Umbilical cord (tissue), 2 donors: ENCODE measurements at places on chromosomes 5 and 9.

DNA sequence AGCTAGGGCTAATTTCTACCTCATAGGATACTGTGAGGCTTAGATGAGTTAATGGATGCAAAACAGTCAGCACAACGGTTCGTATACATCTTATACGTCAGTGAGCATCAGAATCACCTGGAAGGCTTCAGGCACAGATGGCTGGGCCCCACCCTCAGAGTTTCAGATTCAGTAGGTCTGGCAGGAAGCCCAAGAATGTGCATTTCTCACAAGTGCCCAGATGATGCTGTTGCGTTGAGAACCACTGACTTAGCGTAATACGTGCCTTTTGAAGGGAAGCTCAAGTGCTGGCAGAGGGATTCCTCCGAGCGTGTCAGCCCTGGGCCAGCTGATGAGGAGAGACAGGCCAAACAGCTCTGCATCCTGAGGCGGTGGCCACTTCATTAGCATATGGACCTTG is 117.1 kb upstream of the WWC1 start:
- DNase-seq: peak; percentile 46

GRCh38 chr9:76725011-76725546 is 39.2 kb upstream of the PCA3 start:
- DNase-seq: no peak

DNA sequence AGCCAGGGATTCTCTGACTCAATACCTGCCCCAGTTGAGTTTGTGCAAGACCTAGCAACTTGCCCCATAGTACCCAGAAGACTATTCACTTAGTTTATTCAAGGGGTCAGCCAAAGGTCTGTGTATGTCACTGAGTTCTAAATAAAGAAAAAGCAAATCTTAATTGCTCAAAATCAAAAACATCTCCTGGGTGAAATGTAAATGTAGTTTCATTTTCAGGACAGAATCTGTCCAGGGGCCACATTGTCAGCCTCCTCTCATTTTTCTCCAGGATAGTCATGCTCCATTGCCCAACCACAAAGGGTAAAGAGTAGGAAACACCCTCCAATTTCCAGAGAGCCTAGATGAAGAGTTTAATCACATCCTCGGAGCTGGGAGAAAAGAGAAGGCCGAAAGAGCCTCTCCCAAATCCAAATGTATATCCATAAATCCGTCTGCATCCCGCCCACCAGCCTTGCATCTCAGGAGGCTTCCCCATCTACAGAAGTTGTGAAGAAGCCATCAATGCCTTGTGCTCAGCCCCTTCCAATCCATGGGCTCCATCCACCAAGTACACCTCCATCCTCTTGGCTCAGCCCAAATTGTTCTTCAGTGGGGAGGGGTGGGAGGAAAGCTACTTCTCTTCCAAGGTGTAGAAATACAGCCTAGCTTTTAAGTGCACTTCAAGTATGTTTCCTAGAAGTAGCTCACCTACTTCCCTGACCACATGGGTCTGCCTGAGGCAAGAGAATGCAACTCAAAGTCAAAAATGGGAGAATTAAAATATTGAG is 26.9 kb downstream of the ADAM19 start:
- DNase-seq: no peak

- DNase-seq: peak; percentile 90
Measured at GRCh38 chr9:89604729-89605464, at the start of gene GADD45G. GADD45G (plus strand) TSS chr9:89605012; CDS start chr9:89605122, 110 bp downstream.

GRCh38 chr5:142972064-142972570 is 201.9 kb downstream of the ARHGAP26 start:
- DNase-seq: no peak

DNA sequence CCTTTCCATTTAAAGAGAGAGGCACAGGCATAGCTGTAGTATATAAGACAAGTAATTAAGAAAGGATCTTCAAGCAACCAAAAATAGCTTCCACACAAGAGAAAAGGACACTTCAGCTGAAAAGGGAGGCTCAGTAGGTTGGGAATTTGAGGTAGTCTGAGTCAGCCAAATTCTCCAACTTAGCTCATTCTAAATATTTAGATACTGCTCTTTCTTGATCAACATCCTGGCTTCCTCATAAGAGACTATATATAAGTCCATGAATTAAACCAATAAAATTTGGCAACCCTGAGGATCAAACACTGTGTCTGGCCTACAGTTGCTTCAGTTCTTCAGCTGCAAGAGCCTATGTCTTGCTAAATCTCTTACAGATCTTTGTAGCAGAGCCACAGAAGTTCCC is 17.8 kb downstream of the HINT1 start:
- DNase-seq: no peak

GRCh38 chr5:167533814-167534795 is 757.3 kb upstream of the WWC1 start:
- no peak for DNase-seq

DNA sequence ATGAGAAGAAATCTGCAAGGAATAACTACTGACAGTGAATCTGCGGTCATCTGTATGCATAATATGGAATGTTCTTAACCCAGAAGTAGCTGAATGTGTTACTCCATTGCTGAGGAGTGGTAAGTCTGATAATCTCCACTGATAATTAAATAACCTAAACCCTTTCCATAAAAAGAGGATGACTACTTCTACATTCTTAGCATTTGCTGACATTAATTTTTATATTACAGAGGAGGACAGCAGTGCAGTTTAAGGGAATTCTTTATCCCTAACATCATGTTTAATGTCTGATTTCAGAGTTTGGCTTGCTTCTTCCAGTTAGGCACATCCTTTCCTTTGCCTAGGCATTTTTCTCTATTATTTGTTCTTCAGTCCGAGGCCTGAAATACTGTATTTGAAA is 52.2 kb downstream of the CDC42SE2 start:
- peak; percentile 29 for DNase-seq

DNA sequence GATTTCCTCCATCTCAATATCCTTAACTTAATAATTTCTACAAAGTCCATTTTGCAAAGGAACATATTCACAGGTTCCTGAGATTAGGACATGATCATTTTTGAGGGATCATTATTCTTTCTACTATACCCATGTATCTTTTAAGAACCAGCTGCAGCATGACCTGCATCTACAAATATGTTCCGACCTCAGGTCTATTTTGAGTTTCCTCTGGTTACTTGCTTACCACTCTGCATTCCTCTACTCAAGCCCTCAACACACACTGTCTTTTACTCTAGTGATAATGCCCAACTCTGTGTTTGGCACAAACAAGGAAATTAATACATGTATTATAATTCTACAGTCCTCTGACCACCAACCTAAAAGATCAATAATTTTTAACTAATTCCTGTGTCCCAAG is 386.1 kb downstream of the DNAH5 start:
- DNase-seq: no peak

DNA sequence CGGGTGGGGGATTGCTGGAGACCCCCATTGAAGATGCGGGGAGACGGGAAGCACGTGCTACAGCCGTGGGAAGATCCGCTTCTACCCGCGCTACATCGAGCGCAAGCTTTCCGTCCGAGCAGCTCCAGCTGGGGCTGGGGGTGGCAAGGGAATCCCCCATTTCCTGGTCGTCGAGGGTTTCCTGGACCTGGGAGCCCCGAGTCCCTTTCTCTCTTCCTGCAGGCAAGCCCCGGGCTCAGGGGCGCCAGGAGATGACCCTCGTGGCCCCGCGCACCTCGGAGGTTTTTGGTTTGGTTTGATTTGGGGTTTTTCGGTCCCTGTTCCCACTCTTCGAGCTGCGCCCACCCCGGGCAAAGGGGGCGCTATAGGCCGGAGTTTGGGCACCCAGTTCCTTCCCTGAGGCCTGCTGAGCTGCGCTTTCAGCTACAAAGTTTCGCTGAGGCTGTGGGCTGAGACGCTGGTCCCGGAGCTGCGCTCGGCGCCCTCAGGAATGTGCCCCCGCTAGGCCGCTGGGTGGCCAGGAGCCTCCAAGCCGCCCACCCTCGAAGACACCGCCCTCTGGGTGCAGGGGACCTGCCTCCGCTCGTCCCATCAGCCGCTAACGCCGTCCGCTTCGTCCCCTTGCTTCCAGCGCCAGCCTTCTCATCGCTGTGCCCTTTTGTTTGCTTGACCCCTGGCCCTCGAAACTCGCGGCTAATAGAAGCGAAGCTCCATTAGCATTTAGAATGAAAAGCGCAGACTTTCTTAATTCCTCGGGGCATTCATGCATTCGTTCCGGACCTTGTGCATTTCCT is 2.9 kb downstream of the NR4A3 start:
- DNase-seq: peak; percentile 30

GRCh38 chr5:178108446-178108845 is 4.9 kb upstream of the N4BP3 start:
- no peak for DNase-seq

DNA sequence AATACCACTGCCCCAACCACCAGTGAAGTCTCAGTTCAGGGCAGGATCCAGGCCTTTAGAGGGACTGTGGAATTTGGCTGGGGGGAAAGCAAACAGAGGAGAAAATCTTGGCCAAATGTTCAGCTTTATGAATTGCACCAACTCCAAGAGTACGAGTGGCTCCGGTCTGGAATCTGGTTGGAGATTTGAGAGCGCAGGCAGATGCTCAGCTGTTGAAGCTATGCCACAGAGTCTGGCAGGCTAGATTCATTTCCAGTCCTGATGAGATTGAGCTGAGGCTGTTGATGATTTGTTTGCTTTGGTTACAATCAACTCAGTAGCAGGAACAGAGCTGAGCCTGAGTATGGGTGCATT is 9.1 kb upstream of the HSPB3 start:
- DNase-seq: no peak

DNA sequence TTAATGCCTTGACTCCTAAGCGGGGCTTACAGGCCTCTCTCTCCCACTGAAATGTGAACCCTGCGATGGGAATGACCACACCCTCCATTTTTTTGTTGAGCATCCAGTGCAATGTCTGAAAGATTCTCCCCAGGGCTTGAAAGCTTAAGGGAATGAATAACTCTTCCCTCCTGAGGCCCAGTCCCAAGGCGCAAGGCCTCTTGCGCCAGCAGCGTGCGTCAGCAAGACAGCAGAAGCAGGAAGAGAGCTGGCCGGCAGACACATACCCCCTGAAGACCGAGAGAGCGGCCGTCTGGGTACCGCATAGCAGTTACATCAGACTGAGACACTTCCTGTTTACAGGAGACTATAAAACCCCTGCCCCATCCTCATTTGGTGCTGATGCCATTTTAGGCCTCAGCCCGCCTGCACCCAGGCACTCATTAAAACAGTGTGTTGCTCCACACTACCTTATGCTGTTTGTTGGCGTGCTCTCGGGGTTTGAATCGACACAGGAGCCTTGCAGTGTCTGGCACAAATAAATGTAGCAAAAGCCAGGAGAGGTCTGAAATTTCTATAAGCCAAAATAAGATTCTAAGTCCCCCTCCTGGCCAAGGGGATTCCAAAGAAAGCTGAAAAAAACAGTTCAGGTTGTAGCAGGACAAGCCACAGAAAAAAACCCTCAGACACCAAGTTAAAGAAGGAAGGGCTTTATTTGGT is 62.3 kb downstream of the GDNF start:
- DNase-seq: peak; percentile 31

- DNase-seq: no peak
Measured at GRCh38 chr5:160167624-160168165, 48.4 kb upstream of the PWWP2A start.

GRCh38 chr9:83466351-83466750 is 71.8 kb downstream of the FRMD3 start:
- no peak for DNase-seq

DNA sequence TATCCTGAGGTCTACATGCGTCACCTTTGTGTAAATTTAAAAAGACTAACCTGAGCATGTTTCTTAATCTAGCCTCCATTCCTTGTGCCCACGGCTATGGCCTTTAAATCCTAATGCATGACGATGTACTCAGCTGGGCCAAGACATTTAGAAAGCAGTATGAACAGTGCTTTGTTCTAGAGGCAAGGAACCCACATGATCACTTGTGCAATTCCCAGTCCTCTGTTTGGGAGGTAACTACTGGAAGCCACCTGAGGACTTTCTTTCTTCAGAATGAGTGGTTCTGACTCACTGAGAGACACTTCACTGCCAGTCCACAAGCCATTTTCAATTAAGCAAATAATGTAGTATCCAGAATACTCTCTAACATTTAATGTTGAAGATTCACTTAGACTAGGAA is 181.3 kb downstream of the RAB3C start:
- no peak for DNase-seq

DNA sequence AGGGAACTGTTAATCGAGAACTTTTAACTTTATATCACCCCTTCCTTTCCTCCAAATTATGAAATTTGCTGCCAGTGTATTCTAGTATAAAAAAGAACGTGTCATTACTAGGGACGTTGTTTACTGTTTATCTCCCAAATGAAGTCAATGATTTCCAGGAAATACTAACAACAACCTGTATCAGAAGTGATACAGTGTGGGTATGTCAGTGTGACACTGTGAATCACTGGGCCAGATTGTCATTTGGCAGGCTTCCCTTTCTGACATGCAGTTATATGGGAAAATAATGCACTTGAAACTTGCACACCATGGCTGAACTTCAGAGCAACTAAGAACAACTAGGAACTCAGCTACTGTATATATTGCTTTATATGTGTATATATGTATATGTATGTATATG is 12.6 kb downstream of the ZNF462 start:
- DNase-seq: no peak

GRCh38 chr9:28832168-28832770 is 1259.0 kb upstream of the C9orf72 start:
- peak; percentile 14 for DNase-seq

- DNase-seq: no peak
Measured at GRCh38 chr5:32115985-32116384, 58.1 kb downstream of the GOLPH3 start.

DNA sequence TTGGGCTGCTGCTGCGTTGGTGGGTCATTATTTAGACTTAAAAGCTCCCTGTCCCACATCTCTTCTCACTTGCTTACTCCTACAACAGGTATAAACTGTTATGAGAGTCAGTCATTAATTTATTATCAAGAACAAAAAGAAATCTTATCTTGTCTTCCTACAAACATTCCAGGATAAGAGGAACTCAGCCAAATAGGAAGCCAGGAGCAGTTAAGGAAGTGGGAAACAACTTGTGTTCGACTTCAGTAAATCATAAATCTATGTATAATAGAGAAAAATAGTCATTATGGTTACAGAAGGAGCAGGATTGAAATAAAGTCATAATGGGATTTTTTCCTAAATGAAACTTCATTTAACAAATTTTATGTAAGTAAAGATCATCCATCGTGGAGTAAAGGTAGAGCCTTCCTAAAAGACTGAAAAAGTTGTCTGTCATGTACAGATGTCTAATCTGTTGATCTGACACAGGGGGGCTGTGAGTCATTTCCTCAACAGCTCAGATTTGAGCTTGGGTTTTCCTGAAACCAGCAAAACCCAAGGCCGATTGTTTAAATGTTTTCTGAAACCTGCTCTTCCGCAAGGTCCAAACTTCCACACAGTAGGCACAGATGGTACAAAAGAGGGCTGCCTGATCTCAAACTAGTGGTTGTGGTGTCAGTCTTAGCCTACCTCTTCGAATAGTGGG is 25.3 kb upstream of the LRRTM2 start:
- DNase-seq: no peak

GRCh38 chr9:24936117-24936516 is 390.4 kb upstream of the IZUMO3 start:
- DNase-seq: no peak

GRCh38 chr5:158882660-158883059 is 217.1 kb downstream of the EBF1 start:
- DNase-seq: no peak

- DNase-seq: no peak
Measured at GRCh38 chr5:92704590-92704989, 876.4 kb downstream of the NR2F1-AS1 start.

- DNase-seq: no peak
Measured at GRCh38 chr9:134964271-134965055, 46.8 kb upstream of the FCN1 start.
